Glutamatergic neuron (in vitro differentiated cells): ENCODE measurements at places on chromosomes 7 and 10.

DNA sequence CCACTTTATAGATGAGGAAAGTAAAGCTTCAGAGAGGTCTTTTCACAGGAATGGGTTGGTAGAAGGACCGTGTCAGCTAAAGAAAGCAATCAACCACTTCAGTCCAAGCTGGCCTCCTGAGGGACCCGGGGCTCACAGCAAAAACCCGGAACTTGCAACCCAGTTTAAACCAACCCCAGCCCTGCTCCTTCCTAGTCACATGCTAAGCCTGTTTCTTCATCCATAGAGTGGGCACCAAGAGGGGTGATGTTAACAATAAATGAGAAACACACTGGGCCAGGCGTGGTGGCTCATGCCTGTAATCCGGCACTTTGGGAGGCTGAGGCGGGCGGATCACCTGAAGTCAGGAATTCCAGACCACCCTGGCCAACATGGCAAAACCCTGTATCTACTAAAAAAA lies 12.1 kb upstream of the NPFFR1 start:
- DNase-seq: no peak

GRCh38 chr10:480928-481552 lies 208.4 kb downstream of the DIP2C start:
- no peak for DNase-seq

- no peak for DNase-seq
These were observed 361.6 kb downstream of the FGFR2 start for GRCh38 chr10:121236621-121237020.

DNA sequence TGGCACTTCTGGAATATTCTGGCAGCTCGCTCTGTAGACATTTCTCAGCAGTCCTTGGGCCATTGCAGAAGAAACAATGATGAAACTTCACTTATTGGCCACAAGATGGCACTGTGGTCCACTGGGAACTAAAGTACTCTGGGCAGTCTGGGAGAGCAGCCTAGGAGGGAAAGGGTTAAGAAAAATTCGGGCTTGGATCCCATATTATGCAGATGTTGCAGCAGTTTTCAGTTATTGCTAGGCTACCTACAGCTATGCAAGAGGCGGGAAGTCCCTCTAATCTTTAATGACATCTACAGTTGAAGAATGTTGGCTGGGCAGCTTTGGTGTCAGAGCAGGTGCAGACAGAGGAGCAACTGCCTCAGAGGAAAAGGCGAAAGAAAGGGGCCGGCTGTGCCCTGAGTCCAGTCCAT lies 201.7 kb upstream of the PRSS58 start:
- no peak for DNase-seq

DNA sequence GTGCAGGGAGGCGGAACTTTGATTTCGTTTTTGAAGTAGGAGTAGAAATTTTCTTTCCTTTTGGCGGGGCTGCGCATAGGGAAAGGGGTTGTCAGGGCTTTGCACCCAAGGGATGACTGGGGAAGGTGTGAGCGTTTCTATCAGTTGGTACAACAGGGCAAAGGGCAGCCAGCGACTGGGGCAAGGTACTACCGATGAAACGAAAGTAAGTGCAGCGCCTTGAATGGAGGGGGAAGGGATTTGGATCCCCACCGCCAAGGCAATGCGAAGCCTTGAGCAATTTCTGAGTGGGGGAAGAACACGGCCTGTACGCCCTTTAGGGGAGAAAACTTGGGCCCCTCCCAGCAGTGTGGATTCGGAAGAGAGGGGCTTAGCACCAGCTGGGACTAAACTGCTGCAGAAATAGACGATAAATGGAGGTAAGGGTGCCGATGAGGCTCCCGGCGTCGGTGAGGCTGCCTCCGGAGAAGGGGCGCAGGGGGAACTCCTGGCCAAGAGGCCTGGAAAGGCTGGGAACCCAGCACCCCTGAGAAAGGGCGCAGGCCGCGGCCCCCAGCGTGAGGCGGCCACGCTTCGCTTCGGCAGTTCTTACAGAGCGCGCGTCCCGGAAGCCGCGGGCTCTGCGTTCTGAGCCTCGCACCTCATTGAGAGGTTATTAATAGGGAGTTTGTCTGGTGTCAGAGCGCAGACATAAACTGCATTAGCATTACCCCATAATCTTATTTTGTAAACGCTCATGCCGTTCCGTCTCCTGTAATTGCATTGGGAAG lies 10.0 kb upstream of the TLX1 start:
- no peak for DNase-seq

GRCh38 chr7:30005464-30005863 lies 15.9 kb upstream of the SCRN1 start:
- no peak for DNase-seq

DNA sequence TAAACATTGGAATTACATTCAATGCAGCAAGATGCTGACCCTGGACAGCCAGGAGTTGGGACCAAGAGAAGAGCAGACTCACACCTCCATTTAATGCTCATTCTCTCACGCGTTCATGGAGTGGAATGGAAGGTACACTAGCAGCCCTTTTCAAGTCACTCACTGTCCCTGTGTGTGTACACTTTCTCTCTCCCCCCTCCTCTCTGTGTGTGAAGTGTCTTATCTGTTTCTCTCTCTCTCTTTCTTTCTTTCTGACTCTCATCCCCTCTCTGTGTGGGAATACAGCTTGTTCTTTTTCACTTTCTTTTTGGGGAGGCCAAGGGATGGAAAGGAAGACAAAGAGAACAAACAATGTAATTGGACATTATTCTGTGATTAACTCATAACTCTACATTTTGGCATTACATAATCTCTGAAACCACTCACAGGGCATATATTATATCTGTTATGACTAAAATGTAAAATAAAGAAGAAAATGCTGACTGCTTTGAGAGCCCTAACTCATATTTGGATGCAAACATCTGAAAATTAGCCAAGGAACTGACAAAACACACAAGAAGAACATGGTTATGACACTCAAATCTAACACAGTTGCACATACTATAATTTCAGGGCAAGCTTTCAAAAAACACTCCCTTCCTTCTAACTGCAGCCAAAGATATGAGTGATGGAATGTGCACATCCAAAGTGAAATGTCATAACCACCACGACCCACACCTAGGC lies 188.8 kb downstream of the PARD3 start:
- no peak for DNase-seq

DNA sequence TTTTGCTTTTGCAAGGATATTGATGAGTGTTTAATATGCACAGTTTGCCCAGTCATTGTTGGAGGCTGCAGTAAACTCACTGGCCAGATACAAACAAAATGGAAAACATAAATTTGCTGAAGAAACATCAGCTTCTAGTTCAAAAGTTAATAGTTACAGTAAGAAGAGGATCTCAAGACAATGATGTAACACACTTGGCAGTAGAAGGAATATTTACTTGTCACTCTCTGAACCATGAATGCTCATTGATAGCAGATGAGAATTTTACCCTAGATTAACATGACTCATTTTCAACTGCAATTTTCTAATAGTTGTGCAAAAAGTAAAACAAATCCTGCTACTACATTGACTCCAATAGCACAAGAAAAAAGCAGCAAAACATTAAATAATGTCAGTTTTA lies 47.7 kb downstream of the VWC2 start:
- no peak for DNase-seq

GRCh38 chr7:77538281-77539212 lies 1.5 kb downstream of the PTPN12 start:
- DNase-seq: peak; percentile 74

- DNase-seq: no peak
These were observed 78.4 kb downstream of the POU6F2 start for GRCh38 chr7:39056153-39056552.

GRCh38 chr10:10526846-10527245 lies 490.8 kb upstream of the CELF2 start:
- no peak for DNase-seq

- no peak for DNase-seq
These were observed 359.8 kb upstream of the KLF6 start for GRCh38 chr10:4144817-4145216.

DNA sequence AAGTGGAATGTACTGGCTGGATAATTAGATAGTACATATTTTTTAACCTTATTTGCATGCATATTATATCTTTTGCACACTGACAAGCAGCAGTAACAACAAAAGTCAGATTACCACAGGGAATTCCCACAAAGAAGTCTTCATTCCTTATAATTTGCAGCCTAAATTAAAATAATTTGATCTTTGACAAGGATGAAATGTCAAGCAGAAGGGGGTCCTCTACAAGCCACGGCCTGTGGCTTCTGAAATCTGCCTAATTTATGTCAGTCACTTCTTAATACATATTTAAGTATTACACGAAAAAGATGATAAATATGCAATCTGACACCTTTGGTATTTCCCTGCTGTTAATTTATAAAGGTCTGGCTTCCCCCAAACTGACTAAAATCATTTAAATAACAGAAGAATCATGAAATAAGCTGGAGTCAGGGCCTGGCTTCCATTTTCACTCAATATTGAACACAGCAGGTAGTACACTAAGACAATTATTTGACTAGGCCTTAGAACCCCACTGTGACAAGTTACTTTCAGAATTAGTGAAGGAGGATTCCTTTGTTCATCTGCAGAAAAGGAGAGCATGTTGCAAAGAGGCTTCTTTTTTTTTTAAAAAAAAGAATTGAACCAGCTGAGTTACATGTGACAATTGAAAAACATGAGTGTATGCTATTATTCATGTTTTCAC lies 351.1 kb upstream of the ETV1 start:
- DNase-seq: no peak

- peak; percentile 48 for DNase-seq
These were observed 48.9 kb downstream of the DLG5 start for GRCh38 chr10:77877441-77878344.

GRCh38 chr7:6290319-6290741 lies 17.9 kb upstream of the CYTH3 start:
- no peak for DNase-seq

DNA sequence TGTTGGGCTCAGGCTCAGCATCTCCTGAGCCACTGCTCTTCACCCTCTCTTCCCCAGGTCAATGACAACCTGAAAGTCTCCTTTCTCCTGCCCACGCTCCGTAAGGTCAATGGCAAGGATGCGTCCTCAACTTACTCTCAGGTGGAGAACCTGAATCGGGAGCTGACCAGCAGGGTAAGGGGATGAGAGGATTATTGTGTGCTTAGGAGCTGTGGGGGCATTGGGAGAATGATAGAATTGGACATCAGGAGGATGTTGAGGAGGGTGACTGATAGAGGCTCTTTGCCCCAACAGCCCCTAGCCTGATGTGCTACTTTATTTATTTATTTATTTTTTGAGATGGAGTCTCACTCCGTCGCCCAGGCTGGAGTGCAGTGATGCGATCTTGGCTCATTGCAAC lies 1.3 kb downstream of the LRWD1 start:
- no peak for DNase-seq

GRCh38 chr10:28842321-28842720 lies 165.0 kb downstream of the BAMBI start:
- no peak for DNase-seq

- DNase-seq: no peak
These were observed 89.6 kb downstream of the RSU1 start for GRCh38 chr10:16727666-16728065.
